Activated CD4-positive, alpha-beta memory T cell treated with anti-CD3 and anti-CD28 coated beads for 36 hours (primary cell): ENCODE measurements at places on chromosomes 3 and 15. TPM values are rescaled to one million over a fixed set of nuclear protein-coding genes. Genes with fewer than 3 reads are reported as not detected.
A peak's percentile ranks its signal among the peaks of the same experiment; 100 is the strongest.

Gene RHOV
- 0.53 TPM for total RNA-seq

Gene GABRG3
- total RNA-seq = not detected

GRCh38 chr3:31670136-31670535 lies 137.4 kb downstream of the STT3B start:
- no peak for DNase-seq

Gene COL6A5
- total RNA-seq = not detected

DNA sequence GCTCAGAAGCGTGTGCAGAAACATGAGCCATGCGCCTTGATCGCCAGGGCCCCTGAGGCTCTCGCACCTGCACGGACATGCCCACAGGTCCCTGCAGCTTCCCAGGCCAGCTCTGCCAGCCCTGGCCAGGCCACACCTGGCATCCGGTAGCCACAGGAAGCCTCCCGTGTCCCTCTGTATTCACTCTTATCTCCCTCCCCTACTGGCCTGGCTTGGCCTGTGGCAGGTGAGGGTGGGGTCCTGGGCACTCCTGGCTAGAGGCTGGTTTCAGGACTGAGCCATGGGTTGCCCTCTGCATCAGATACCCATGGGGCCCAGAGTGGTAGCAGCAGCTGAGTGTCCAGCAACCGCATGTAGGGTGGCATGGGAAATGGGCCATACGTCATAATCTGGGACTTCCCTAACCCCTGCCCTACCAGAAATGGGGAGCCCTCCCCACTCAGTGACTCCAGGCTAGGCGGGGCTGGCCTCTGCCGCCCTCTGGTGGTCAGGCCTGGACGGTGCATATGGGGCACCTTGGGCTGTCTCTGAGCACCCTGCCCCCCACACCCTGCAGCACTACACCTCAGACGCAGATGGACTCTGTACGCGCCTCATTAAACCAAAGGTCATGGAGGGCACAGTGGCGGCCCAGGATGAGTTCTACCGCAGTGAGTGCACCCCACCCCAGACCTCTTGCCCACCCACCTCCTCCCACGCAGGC lies 12.6 kb upstream of the LMAN1L start:
- peak; percentile 93 for DNase-seq

Gene ACKR4
- not detected for total RNA-seq

- peak; percentile 19 for DNase-seq
These were observed 1.4 kb downstream of the DNAJA4 start for GRCh38 chr15:78265752-78266224.

Gene PRTG
- not detected for total RNA-seq

- DNase-seq = no peak
These were observed 166.9 kb upstream of the FAM3D start for GRCh38 chr3:58833491-58833890.
